D721Med (cell line): ENCODE measurements at places on chromosomes 13 and 19.

DNA sequence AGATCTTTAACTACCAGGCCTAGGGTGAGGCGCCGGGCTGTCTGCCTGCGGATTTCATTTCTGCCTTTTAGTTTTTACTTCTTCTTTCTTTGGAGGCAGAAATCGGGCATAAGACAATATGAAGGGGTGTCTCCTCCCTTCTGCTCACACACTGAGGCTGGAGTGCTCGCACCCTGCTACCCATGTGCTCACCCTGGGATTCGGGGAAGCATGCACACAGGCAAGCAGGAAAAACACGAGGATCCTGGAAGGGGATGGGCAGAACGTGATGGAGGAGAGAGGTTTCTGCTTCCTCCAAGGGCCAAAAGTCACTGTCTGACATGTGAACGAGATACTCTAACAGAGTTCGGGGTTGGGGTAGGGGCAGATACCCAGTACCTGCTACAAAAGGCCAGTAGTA is 28.4 kb downstream of the ZNF823 start:
- no peak for DNase-seq

GRCh38 chr19:4582980-4583842 is 23.7 kb upstream of the SEMA6B start:
- no peak for DNase-seq

DNA sequence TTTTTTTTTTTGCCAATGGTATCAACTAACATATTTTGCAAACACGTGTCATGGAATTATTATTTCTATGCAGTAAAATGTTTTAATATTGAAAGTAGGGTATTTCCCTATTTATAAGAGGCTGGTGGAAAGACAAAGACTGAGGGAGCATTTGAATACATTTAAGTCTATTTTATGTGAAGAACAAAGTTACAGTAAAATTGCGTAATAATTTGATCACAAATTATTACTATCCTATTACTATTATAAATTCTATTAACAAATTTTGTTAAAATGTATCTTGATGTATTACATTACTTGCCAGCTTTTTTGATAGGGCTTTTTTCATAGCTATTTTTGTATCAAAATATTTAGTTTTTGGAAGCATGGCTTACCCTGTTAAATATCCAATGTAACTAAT is 58.4 kb downstream of the GPC5 start:
- no peak for DNase-seq

DNA sequence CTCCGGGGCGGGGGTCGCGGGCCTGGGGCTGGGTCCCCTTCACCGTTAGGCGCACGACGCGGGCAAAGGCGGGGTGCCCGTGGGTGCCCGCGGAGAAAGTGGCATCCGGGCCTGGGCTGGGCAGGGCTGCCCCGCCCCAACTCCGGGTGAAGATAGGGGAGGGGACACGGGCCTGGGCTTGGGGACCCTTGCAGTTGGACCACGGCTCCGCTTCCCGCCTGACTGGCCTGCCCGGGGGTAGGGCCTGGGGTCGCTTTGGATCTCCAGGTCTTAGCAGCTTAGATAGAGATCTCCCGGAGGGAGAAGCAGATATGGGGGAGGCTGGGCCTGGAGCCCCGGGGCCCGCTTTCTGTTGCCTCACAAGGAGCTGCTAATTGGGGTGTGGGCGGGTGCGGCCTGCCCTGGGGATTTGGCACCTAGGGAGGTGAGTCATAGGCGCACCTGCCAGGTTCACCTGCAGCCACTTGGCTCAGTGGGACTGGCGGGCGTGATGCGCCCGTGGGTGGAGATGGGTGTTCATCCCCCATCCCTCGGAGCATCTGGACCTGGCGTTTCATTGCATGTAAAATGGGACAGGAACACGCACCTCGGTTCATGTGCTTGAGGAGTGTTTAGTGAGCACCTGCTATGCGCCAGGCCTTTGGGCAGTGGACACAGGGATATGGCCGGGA is 585 bp downstream of the MAP1S start:
- no peak for DNase-seq

- DNase-seq, result no peak
Observed at GRCh38 chr19:35169221-35169995, 14.9 kb downstream of the FXYD5 start.

- DNase-seq, result no peak
Observed at GRCh38 chr19:35206855-35207254, 21.7 kb downstream of the FAM187B start.

DNA sequence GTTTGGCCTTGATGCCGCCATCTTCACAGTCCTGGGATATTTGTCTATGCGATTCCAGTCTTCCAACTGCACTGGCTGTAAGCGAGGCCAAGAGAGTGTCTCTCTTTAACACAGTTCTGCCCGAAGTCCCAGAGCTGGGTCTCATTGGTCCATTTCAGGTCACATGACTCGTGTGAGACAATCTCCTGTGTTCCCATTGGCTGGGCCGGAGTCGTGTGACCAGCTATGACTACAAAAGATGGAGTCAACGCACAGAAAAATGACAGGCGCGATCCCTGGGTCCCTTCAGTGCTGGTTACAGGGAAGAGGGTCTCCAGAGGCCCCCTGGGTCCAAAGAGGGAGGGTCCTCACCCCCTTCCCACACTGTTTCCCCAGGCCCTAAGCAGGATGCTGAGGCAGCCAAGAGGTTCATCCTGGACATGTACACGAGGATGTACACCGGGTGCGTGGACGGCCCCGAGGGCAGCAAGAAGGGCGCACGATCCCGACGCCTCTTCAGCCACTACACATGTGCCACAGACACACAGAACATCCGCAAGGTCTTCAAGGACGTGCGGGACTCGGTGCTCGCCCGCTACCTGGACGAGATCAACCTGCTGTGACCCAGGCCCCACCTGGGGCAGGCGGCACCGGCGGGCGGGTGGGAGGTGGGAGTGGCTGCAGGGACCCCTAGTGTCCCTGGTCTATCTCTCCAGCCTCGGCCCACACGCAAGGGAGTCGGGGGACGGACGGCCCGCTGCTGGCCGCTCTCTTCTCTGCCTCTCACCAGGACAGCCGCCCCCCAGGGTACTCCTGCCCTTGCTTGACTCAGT is 15.9 kb upstream of the S1PR4 start:
- DNase-seq, result no peak
